Hematopoietic multipotent progenitor cell (in vitro differentiated cells): ENCODE measurements at places on chromosomes 16 and 17.
A peak's percentile ranks its signal among the peaks of the same experiment; 100 is the strongest.

- DNase-seq: no peak
Measured at GRCh38 chr17:75979705-75980187, 706 bp downstream of the TEN1 start.

DNA sequence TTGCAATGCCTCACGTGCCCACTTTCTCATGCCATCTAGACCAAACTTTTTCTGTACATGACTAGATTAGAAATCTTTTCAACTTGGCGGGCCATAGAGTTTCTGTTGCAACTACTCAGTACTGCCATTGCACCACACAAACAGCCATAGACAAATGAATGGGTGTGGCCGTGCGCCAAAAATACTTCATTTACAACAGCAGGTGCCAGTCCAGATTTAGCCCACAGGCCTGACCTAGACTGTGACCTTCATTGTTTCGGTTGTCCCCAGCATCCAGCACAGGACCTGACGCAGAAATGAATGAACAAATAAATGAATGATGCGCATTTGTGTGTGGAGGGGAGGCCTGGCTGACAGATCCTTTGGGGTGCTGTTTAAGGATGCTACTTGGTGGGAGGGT lies 14.3 kb upstream of the PDK2 start:
- no peak for DNase-seq

GRCh38 chr16:3112881-3113574 lies 642 bp downstream of the ZNF205 start:
- DNase-seq: no peak

DNA sequence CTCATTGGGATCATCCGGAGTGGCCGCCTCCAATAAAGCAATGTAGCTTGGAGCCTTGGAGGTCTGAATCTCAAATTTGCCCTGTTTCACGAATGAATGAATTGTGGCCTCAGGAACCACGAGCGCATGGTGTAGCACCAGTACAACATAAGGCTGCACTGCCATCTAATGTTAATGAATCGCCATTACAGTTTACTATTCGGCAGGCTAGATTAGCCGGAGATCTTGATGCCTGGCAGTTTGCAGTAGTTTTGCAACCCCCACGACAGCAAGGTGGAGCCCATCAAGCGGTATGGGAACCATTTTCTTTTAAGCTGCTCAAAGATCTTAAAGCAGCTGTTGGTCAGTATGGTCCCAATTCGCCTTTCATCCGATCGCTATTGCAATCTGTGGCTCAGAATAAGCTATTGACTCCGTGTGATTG lies 18.8 kb downstream of the ALOX15B start:
- DNase-seq: peak; percentile 76

DNA sequence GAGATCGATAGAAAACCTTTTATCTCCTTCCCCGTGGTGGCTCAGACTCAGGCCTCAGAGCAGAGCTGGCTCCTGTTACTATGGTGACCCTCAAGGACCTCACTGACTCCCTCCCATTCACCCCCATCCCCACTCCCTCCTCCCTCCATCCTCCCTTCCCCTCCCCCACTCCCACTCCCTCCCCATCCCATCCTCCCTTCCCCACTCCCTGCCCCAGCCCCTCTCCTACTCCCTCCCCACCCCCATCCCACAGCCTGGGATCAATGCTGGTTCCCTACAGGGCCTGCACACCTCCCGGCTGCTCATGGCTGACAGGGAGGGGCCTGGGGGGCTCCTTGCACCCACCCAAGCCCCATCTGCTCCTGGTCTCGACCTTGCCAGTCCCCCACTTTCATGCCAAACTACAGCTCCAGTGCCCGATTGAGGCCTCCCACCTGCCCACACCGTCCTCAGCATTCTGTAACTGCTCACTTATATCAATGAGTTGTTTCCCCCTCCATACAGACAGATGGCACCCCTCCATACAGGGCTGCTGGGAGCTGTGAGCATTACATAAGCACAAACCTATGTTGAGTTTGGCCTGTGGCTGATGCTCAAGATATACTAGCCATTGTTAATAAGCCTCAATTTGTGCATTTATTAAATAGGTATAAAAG lies 11.6 kb upstream of the RAI1 start:
- DNase-seq: no peak
